ENCODE measurements at places on chromosomes 1 and 21. TPM values are rescaled to one million over a fixed set of nuclear protein-coding genes. Genes with fewer than 3 reads are reported as not detected.

DNA sequence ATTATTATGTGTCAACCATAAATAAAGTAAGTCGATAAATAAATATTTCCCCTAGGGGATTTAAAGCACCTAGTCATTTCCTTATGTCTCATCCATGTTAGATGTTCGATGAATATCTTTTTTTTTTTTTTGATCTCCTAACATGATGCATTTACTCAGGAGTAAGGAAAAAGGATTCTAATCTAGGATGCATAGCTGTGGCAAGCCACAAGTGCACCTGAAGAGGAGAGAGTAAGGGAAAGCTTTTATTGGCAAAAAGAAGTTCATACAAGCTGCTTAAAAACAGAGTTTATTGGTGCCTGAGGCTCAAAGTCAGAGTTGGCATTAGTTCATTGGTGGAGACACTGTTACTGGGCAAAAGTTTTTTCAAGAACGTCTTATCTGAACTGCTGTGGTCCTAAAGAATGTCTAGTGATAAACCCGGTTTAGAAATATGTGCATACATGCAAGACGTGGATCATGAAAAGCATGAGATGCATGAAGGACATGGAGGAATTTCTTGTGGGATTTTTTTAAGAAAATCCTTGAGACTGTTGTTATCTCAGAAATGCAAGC, 51.7 kb downstream of the SWT1 start:
- DNase-seq: no peak

GRCh38 chr21:34807146-34807880, 138.5 kb downstream of the CLIC6 start:
- no peak for DNase-seq

GRCh38 chr1:205547936-205548827, 43.7 kb downstream of the CDK18 start:
- DNase-seq: no peak

The PRSS38 gene
- not detected for polyA plus RNA-seq

GRCh38 chr1:78607334-78607927, 12.8 kb upstream of the IFI44L start:
- no peak for DNase-seq

DNA sequence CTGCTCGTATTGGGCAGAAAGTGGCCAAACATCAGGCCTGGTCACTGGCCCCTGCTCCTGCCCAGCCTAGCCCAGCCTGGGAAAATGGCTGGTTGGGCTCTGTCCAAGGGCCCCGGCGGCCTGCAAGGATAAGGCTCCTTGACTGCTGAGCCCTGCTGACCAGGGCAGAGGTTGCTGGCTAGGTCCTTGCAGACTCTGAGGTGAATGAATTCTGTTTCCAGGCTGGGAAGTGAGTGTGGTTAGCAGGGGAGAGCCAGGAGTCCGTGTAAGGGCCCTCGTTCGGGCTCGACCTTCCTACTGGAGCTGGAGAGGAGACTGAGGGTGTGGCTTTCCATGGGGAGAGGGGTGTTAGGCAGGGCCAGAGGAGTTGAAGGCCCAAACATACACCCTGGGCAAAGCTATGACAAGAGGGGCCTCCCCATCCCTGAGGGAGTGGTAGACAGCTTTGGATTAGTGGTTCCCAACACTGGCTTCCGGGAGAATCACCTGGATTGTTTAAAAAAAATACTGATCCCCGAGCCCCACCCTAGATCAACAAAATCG, 20.6 kb downstream of the CSF1 start:
- DNase-seq: peak; percentile 82

- DNase-seq: no peak
Measured at GRCh38 chr1:167486090-167486824, 32.1 kb downstream of the CD247 start.

The WDR64 gene
- polyA plus RNA-seq: 0.25 TPM

DNA sequence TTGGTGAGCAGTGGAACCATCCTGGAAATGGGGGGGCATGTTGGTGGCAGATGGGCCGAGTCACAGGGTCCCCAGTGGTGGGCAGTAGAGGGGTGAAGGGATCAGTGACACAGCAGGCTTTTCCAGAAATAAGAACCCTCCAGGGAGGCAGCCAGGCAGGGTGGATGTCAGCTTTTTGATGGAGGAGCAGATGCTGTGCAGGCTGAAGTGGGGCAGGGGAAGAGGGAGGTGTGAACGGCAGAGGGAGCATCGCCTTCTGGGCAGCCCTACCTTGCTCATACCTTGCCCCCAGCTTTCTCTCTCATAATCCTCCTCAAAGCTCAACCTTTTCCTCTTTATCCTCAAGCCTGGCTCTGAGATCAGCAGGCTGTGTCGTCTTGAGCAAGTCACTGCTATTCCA, 131.8 kb upstream of the IPO9 start:
- DNase-seq: no peak

- no peak for DNase-seq
Measured at GRCh38 chr1:223796210-223796609, 49.5 kb downstream of the TP53BP2 start.

GRCh38 chr1:205284420-205285144, 37.0 kb downstream of the NUAK2 start:
- DNase-seq: no peak

DNA sequence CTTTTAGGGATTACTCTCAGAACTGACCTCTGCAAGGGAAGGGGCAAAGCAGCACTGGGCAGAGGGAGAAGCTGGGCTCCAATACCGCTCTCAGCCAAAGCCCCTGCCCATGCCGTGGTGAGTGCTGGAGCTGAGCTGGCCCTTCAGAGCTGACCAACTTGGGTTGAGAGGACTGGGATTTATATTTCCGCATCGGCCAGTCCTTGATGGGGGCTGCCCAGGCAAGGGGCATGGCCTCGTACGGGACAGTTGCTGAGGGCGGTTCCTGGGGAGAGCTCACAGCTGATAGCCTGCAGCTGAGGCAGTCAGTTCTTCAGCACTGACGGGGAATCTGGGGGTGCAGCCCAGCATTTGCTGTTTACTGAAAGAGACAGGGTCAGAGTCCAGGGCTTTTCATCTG, 8.0 kb downstream of the HUNK start:
- no peak for DNase-seq

DNA sequence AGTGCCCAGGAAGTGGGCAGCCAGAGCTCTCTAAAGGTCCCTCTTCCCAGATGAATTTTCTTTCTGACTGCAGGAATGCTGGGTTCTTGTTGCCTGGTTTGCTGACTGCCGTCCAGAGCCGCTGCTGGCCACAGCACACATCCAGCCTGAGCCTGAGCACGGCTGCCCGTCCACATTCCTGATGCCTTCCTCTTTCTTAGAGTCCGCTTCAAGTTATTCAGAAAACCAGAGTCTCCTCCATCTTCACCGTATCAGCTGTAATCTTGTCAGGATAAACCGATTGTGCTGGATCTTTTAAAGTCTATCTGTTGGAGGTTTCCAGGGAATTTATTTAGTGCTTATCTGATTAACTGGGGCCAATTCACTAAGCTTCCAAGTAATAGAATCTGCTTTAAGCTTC, 84.8 kb upstream of the BCAR3 start:
- no peak for DNase-seq

The LCE1C gene
- not detected for polyA plus RNA-seq

- no peak for DNase-seq
Measured at GRCh38 chr1:223521150-223521549, 127.9 kb downstream of the CCDC185 start.

- no peak for DNase-seq
Measured at GRCh38 chr1:173666646-173667045, 3.0 kb downstream of the ANKRD45 start.

DNA sequence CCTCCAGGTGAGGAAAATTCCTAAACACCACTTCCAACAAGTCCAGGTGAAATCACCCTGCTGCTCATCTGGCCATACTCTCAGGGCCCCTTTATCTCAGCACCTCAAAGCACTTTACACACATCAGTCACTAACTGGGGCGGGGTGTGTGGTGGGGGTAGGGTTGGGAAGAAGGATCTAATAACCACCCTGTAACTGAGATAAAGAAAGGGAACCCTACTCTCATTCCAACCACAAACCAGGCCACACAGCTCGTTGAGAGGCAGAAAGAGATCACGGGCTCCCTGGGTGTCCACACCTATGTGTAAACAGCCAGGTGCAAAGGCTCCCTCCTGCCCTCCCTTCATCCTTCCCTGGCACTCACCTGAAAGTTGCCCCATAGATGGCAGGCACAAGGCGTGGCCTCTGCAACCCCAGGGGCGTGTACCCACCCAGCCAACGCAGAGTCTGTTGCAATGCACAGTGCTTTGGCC, 20.4 kb downstream of the GPR161 start:
- no peak for DNase-seq

DNA sequence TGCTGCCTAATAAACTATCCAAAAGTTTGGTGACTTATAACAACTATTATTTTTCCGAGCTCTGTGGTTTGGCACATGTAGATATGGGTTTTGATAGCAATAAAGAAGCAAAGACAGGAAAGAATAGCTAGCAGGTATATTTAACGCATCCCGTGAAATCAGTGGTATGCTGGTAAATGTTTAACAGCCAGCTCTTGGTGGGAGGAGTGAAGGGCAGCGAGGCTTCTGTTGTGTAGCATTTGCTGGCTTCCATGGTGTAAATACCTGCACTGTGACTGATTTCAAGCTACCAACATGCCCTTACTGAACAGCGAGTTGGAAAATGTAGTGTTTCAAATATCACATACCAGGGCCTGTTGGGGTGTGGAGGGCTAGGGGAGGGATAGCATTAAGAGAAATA, 291.0 kb downstream of the PRDM2 start:
- peak; percentile 33 for DNase-seq

The SV2A gene
- 6.7 TPM for polyA plus RNA-seq

DNA sequence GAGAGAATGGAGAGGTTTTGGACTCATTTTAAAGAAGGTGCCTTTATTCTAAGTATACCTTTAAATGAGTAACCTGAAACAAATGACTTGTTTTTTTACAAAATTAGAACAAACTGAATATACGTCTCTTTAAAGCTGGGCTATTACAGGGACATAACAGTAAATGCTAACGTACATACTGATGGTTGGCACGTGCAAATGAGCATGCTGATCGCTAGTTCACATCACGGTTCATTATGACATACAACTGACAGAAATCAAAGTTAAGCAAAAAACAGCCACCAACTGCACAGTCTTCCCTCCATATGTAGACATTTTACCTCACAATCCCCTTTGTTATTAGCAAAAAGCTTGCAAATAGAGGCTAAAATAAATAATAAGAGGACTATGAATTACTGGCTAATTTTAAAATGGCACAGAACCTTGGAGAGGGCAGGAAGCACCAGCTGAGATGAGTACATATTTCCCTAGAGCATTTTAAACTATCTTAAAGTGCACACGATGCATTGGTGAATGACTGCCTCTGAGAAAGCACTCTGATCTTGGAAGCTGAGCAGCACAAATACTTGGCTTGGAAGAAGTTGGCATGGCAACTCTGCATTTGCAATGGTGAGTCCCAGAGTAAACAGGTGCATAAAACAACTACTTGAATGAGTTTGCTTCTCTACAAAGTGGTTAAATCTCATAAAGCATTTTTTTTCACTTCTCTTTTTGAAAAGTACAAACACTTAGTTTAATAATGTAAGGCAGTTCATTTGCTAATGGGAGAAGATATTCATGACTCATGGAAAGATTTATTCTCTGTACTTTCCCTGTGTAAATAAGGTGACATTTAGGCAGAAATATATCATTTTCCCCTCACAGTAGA, 204.7 kb downstream of the LHX8 start:
- DNase-seq: no peak

- DNase-seq: no peak
Measured at GRCh38 chr1:215007880-215008279, 74.7 kb upstream of the KCNK2 start.

GRCh38 chr1:215835951-215836350, 268.8 kb downstream of the KCTD3 start:
- no peak for DNase-seq

The KRTAP13-2 gene
- polyA plus RNA-seq: not detected

The PBX1 gene
- polyA plus RNA-seq: 179 TPM

The CLEC20A gene
- 0.22 TPM for polyA plus RNA-seq

- no peak for DNase-seq
Measured at GRCh38 chr1:219651993-219652392, 39.1 kb upstream of the ZC3H11B start.

GRCh38 chr1:240496941-240497340, 115.0 kb downstream of the GREM2 start:
- no peak for DNase-seq

GRCh38 chr1:214977110-214977509, 105.4 kb upstream of the KCNK2 start:
- no peak for DNase-seq

The OLIG2 gene
- polyA plus RNA-seq: not detected

The RIPK4 gene
- 22.4 TPM for polyA plus RNA-seq

The CYP4Z1 gene
- 0.31 TPM for polyA plus RNA-seq

The SPATA17 gene
- 13.2 TPM for polyA plus RNA-seq

DNA sequence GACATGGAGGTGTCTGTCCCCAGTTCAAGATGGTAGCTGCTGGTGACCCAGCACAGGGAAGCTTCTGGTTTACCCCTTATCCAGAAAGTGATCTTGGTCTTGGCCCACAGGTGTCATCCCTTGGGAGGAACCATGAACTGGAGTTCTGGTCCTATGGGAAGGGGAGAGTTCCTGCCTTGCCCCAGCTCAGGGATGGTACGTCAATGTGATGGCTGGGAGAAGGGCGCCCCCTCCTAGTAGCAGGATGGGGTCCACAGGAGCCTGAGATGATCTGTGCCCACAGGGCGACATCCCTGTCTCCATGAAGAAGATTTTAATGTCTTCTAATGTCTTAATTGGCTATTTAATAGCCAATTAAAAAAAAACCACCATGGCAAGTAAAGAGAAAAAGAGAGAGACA, 249.8 kb downstream of the SIPA1L2 start:
- no peak for DNase-seq

DNA sequence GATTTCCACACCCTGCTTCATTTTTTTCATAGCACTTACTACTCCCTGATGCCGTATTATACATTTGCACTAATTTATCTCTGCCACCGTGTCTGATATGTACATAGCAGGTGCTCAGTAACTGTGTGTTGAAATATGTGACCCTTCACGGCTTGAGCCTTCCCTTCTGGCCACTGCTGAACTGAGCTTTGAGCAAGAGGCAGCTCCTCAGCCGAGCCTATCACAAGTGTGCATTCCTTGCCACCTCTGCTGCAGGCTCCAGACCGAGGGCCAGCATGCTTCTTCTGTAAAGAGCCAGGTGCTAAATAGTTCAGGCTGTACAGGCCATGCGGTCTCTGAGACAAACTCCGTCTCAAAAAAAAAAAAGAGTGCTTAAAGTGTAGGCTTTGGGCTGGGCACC, 22.6 kb downstream of the PLEKHM2 start:
- DNase-seq: no peak

DNA sequence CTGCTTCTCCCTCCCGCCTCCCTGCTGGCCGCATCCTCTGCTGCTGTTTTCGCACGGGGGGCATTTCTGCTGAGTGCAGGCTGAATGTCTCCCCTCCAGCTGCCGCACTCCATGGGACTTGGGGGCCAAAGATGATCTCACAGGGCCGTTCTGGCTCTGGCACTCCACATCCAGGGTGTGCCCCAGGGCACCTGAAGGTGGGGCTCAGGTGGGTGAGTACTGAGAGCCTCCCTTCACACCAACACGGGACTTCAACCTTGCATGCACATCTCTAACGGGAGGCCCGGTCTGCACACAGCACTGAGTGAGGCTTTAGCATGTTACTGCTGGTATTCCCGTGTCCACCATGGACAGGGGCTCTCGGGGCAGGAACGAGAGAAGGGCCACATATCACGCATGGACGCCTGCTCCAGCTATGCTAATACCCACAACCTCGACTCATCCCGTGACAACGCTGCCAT, 88.9 kb downstream of the DMRTB1 start:
- no peak for DNase-seq

GRCh38 chr1:1171161-1171545, 2.5 kb upstream of the TTLL10 start:
- DNase-seq: no peak

The CYP4A22 gene
- 7.8 TPM for polyA plus RNA-seq

Data from right renal pelvis (tissue), 4 donors.